ENCODE measurements at places on chromosomes 3 and 15. TPM values are rescaled to one million over a fixed set of nuclear protein-coding genes. Genes with fewer than 3 reads are reported as not detected.

Gene ATP13A5
- not detected for total RNA-seq

Gene GPR176
- 1.5 TPM for total RNA-seq

Gene LAMB2
- total RNA-seq = 66.1 TPM

Gene SLC12A8
- total RNA-seq = 18.4 TPM

Gene VPS39
- 56.0 TPM for total RNA-seq

Gene EXD1
- not detected for total RNA-seq

Gene KIF15
- total RNA-seq = 4.2 TPM

Gene CORO2B
- 0.67 TPM for total RNA-seq

Gene CYP11A1
- not detected for total RNA-seq

Gene SPATA12
- total RNA-seq = not detected

Gene MAN2C1
- total RNA-seq = 211 TPM

Gene CAMKV
- 0.34 TPM for total RNA-seq

Gene HIGD2B
- total RNA-seq = not detected

Gene UROC1
- not detected for total RNA-seq

Gene PAK6
- total RNA-seq = 3.2 TPM
